CD4-positive, alpha-beta T cell treated with Interleukin-4 for 4 hours (primary cell): ENCODE measurements at places on chromosomes 2 and 18.
A peak's percentile ranks its signal among the peaks of the same experiment; 100 is the strongest.

- no peak for DNase-seq
Measured at GRCh38 chr2:56001947-56002346, 78.4 kb upstream of the EFEMP1 start.

DNA sequence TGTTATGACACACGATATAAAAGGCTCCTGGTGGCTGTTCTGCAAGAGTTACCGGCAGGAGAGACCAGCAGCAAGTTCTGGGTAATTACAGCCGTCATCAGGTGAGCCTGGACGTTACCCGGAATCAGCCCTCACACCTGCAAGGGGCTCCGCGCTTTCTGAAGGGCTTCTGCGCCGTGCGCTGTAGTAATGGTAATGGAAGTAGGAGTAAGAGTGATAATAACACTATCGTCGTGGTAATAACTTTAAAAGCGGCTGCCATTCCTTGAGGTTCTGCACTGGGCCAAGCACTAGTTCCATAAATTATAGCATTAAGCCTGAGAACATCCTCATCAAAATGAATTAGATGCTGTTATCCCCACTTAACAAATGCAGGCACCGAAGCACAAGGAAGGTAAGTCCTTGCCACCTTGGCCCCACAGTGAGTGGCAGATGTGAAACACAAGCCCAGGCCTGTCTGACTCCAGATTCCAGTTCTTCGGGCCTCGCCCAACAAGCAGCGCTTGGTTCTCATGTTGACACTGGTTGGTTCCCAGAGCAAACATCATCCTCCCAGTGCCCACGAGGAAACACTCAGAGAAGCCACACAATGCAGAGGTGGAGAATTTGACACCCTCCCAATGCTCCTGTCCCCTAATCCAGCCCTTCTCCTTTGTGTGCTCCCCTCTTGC lies 205.2 kb downstream of the EIPR1 start:
- no peak for DNase-seq

GRCh38 chr2:151637271-151637781 lies 97.0 kb downstream of the NEB start:
- peak; percentile 77 for DNase-seq

GRCh38 chr2:219728991-219729487 lies 101.6 kb downstream of the SLC4A3 start:
- DNase-seq: no peak

GRCh38 chr2:33897741-33898140 lies 298.6 kb upstream of the FAM98A start:
- no peak for DNase-seq

- no peak for DNase-seq
Measured at GRCh38 chr2:1561811-1562421, 148.7 kb downstream of the TPO start.

GRCh38 chr2:63053081-63053888 lies 2.7 kb downstream of the OTX1 start:
- no peak for DNase-seq

DNA sequence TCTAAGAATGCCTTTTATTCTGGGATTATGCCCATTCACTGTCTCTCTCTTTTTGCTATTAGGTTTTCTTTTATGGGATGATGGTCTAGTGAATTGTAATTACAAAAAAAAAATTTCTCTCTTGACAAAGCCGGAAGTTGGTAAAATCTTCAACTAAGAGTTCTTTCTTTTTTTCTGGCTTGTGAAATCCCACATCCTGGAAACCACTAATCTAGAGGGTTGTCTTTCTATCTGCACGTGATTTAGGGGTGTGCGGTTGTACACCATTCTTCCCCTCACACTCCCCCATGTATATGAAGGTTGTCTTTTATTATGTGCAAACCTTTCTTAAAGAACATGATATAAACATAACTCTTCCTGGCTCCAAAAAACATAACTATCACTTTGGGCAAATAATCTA lies 52.0 kb downstream of the GATA6 start:
- no peak for DNase-seq

DNA sequence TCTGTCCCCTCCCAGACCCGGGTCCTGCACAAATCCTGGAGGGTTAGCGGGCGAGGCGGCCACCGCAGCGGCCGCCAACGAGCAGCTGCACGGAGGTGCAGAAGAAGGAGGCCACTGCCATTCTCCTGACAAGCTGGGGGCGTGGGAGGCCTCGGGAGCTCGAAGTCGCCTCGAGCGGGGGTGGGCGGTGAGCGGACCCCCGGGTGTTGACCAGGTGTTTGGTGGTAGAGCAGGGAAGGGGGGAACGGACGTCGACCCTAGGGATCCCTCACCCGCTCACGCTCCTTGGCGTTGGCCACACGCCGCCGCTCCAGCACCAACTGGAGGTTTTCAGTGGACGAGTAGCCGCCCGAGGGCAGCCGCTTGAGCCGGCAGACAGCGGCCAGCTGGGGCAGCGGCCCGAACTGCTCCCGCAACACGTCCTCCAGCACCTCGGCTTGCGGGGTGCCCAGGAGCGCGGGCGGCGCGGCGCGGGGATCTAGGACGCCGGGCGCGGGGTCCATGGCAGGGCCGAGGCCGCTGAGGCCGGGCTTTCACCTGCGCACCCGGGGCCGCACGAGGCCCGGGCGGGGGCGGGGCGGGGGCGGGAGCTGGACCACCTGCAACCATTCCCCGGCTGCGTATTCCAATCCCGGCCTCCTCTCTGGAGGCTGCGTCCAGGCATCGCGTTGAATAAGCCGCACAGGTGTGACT lies at the start of gene FIGLA:
Gene FIGLA (minus strand): TSS at position 508 of the 693 bp plus-strand sequence. CDS start 5 bp downstream, at position 503.
- DNase-seq: no peak

- DNase-seq: no peak
Measured at GRCh38 chr2:5562426-5562825, 129.8 kb upstream of the SOX11 start.

DNA sequence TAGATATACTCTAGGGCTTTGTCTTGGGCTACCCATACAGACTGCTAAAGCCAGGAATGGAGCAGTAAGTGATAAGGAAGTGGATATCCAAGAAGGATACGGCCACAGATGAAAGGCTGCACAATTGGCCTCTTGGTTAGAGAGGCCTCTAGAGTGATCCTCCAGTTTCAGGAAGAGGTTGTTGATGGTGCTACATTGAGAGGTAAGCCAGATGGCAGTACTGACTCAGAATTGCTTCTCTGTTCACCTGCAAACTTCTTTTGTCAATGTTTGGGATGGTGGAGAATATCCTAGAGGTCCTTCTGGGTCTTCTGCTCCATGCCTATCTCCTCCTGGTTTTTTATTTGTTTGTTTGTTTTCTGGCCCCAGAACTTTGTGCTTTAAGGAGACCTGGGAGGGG lies 226.8 kb upstream of the LRRTM1 start:
- no peak for DNase-seq

DNA sequence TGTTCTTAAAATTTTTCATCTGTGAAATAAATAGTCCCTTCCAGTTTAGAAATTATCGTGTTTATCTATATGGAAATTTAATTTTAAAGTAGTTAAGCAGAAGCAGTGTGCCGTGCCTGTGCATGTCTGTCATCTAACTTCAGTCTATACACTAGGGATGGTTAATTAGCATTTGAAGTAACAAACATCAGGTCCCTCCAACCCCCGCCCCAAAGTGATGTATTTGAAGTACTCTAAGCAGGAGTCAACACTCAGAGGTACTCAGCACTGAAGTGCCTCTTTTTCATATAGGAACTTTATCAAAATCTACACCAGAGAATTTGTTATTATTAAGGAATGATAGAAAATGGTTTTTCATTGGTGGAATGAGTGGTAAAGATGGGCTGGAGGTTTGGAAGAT lies 33.0 kb downstream of the LANCL1 start:
- DNase-seq: no peak

DNA sequence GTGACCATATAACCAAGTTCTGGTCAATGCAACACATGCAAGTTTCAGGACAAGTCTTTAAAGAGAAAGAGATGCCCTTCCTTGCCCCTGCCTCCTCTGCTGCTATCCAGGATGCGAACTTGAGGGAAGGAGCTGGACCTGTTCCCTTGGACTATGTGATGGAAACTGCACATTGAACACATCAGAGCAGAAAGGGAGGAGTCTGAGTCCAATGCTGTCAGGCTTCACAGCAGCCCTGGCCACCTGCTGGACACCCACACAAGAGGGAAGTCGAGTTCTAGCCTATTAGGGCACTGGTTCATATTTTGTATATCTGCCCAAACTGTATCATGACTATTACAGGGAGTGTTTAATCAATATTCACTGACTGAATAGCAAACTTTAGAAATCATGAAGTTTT lies 38.3 kb upstream of the TEX51 start:
- DNase-seq: no peak

- DNase-seq: no peak
Measured at GRCh38 chr2:45979065-45979464, 318.1 kb upstream of the EPAS1 start.

GRCh38 chr2:164535280-164536025 lies 85.8 kb downstream of the GRB14 start:
- no peak for DNase-seq

DNA sequence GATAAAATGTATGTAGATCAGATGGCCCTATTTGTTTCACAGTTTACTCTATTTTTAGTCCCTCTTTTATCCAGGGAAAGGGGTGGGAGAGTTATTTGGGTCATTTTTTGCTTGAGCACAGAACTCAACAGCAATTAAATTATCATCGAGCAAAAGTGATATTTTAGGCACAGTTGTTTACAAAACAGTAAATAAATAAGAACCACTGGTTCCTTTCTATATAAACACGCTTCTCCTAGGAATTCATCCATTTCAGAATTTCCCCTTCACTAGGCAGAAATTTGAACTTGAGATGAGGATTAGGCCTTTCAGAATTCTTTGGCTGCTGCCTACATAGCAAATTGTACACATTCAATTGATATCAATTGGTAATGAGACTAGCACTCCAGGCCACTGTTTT lies 812.4 kb downstream of the CNTNAP5 start:
- no peak for DNase-seq

DNA sequence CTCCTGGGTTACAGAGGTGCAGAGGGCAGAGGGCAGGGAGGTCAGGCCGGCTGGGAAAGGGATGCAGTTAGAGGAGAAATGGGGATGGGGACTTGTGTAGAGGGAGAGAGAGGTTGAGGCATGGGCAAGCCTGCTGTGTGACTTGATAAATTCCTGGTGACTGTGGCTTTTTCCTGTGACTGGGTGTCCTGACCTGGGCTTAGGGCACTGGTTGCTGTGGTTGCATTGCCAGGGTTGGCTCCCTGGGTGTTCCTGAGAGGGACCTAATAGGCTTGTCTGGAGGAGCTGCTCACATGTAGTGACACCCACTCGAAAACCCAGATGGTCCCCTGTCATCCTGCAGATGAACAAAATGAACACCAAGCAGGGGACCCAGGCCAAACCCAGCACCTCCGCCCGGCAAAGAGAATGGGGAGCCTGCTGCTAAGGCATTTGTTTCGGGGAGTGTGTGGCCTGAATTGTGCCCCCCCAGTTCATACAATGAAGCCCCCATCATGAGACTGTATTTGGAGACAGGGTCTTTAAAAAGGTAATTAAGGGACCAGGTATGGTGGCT lies 78.6 kb downstream of the VWA3B start:
- no peak for DNase-seq

- no peak for DNase-seq
Measured at GRCh38 chr2:107062173-107062572, 176.2 kb upstream of the ST6GAL2 start.

DNA sequence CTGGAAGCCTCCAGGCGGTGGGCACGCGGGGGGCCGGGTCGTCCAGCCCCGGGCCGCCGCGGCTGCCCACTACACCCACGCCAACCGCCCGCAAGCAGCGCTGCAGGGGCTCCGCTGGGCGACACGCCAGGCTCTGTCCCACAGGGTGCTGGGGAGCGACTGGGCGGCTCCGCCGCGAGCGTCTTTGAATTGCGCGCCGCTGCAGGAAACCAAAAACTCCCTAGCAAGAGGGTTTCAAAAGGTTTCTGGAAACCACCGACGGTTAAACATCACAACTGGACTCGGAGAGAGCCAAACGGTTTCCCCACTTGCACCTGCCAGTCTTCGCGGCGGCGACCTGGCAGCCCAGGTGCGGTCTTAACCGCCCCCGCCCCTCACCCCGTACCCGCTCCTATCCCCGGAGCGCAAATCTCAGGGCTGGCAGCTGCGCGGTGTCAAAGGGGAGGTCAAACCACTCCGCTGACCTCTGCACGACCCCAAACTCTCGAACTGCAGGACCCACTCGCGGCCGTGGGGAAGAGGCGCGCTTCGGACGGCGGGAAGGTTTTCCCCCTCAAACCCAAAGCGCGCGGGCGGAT lies 1.0 kb downstream of the CXCR4 start:
- DNase-seq: peak; percentile 87

- DNase-seq: no peak
Measured at GRCh38 chr18:43278355-43278754, 1.1 kb upstream of the SYT4 start.

- DNase-seq: no peak
Measured at GRCh38 chr2:146634230-146635097, 1210.4 kb upstream of the ACVR2A start.

GRCh38 chr2:214169736-214170135 lies 241.1 kb upstream of the VWC2L start:
- no peak for DNase-seq

DNA sequence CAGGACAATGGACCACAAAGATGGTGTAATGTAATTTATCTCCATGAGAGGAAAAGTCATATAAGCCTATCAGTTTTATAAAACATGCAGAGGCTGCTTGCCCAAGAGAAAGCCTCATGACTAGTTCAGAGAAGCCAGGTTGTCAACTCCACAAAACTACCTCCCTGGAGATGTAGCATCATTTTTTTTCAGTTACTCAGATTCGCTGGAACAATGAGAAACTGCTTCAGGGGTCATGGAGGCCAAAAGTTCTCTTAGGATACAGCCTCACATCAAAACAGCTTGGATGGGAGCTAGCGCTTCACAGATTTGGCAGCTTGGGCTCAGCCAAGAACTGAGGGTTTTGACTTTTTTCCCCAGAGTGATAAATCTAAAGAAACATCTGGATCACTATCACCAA lies 263.5 kb downstream of the INSIG2 start:
- no peak for DNase-seq

DNA sequence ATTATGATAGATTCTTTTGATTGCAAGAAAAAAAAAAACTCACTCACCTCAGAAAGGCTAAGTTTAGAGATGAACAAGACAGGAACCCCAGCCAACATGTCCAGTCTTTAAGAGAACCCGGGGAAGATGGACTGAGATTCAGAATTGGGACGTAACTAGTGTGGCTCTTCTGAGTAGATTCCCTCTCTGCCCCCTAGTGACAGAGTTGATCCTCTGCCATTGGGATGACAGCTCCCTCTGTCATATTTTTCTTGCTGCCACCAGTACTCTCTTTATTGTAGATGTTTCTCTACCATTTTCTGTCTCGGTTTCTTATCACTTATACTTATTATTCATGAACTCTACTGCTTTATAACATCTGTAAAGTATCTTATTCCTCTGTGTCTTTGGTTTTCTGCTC lies 77.7 kb downstream of the GULP1 start:
- DNase-seq: no peak
